HS-27A (cell line): ENCODE measurements at places on chromosomes 7 and 10.

GRCh38 chr7:66524738-66525137 lies 103.9 kb upstream of the KCTD7 start:
- no peak for DNase-seq

GRCh38 chr7:100694098-100694745 lies at the start of gene GIGYF1:
Gene GIGYF1 (minus strand): TSS chr7:100694250. CDS start chr7:100688238, 6,012 bp downstream.
- DNase-seq: no peak

- DNase-seq: no peak
Observed at GRCh38 chr10:123808906-123809305, 82.7 kb downstream of the CPXM2 start.

GRCh38 chr7:121344093-121344492 lies 15.3 kb downstream of the WNT16 start:
- DNase-seq: no peak

DNA sequence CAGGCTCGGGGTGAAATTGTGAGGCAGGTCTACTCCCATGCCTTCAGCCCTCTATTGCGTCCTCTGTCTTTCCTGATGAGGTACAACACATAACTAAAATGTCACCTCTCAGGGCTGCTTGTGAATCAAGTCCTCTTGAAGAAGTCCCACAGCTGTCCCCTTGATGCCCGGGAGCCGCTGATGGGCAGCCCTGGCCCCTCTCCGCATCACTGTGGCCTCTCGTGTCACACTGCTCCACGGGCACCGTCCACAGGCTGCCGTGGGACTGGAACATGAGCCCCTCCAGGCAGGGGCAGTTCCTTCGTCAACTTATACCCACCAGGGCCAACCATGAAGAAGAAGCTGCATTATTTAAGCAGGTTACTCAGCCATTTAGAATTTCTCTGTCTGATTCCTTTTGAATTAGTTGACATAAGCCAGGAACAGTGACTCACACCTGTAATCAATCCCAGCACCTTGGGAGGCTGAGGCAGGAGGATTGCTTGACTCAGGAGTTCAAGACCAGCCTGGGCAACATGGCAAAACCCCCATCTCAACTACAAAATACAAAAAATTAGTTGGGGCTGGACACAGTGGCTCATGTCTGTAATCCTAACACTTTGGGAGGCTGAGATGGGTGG lies 58.5 kb upstream of the UBE3C start:
- DNase-seq: no peak

- no peak for DNase-seq
Observed at GRCh38 chr10:6148251-6148701, 54.5 kb upstream of the PFKFB3 start.

DNA sequence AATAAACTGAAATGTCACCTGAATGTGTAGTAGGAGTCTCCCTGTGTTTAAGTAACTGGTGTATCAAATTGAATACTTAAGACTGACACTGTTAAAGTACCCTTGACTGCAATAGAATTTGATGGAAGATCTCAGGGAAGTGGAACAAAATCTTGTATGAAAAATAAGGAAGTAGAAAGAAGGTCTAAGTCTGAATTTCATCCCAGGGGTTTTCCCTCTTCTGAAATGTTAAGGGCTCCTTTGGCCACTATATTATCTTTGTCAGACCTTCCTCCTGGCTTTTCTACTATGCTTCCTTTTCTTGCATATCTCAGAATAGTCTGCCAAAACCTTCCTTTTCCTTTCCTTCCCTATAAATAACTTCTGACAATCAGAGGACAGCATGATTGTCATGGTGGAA lies 59.6 kb downstream of the BLNK start:
- no peak for DNase-seq
